ENCODE measurements at places on chromosomes 5 and 9. TPM values are rescaled to one million over a fixed set of nuclear protein-coding genes. Genes with fewer than 3 reads are reported as not detected.

Gene ADGRD2
- total RNA-seq, result not detected

DNA sequence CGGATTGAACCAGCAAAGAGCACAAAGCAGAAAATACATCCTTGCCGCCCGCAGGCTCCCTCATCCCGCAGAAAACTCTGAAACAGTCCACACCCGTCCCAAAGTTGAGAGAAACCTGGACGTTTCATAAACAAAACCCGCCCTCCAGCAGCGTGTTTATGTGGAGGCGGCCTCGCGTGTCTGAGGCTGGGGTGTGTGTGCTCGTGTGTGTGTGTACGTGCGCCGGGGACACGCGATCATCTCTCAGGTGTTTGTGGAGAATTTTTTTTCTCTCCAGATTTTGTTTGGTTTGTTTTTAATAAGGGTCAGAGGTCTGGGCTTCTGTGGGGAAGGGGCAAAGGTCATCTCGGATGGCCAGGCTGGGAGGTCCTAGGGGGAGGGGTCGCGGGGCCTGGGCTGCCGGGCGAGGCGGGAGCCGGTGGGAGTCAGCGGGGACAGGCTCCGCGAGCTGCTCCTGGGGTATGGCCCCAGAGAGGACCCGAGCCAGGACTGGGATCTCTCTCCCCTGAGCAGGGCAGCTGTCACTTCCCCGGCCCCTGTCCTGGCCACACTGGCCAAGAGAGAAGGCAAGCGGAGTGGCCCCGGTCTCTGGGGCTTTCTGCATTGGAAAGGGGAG, 206.4 kb downstream of the C9orf50 start:
- no peak for DNase-seq

DNA sequence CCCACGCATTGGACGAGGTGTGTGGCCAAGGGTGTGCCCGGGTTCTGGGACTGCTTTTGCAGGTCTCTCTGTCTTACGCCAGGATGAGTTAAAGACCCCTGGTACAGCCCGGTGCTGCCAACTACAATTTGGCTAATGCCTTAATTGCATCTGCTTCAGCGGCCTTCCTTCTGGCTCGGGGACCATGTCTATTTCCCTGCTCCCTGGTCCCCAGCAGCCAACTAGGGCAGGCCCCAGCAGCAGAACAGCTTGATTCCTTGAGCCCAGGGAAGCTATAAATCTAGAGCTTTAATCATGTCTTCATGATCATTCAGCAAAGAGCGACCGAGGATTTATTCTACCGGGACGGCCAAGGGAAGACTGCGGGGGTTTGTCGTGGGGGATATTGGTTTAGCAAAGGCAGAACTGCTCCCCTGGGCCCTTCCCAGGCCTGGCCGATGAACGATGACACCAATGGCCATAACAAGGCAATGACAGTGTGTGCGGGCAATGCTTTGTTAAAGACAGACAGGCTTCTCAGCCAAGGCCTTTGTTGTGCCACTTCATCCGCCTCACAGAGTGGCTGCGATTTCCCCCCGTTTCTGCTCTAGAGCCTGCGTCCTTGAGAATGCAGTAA, 51.4 kb downstream of the CFAP77 start:
- DNase-seq, result no peak

Gene RAI14
- 4.7 TPM for total RNA-seq

DNA sequence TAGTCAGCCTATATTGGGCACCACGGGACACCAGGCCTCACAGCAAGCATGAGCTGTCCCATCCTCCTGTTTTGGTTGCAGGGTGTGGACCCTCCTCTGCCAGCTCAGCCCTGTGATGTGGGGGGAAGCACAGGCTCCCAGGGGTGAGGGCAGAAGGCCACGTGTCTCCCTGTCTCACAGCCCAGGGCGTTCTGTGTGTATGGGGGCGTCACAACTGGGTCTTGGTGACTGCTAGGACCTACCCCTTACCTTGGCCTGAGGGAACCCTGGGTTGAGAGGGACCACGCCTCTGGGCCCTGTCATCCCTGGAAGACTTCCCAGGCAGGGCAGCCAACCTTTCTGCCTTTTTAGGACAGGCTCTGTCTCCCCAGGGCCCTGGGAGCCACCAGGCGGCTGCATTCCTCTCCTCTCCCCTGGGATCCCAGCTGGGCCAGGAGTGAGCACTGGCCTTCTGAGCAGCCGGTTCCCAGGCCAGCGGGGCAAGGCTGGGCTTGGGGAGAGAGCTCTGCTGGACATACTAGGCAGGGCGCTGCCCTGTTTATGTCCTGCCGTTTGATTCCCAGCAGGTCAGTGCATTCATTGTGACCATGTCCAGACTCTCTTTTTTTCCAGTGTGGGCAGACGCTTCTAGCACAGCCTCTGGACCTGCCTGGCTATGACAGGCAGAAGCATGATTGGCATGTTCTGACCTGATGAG, 97.4 kb downstream of the DAB2IP start:
- DNase-seq, result no peak

Gene OR1Q1
- not detected for total RNA-seq

GRCh38 chr5:173572431-173573125, 43.9 kb downstream of the BOD1 start:
- DNase-seq, result no peak

DNA sequence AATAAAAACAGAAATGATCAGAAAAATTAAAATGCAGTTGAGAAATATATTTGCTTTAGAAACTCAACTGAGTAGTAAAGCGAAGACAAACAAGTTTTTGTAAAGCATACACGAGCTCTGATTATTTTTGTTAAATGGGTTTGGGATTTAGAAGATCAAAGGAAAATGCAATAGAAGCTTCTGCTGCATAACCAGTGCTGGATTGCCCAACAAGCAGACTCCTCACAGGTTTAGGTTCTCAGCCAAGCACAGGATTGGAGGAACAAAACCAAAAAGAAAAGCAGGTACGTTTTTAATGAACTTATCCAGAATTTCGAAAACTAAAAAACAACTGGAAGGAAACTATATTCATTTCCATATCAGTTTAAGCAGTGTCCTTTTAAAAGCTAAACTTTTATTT, 423.8 kb downstream of the TMEM161B start:
- no peak for DNase-seq

Gene NXNL2
- not detected for total RNA-seq

GRCh38 chr5:103243665-103244064, 14.9 kb upstream of the MACIR start:
- no peak for DNase-seq

Gene NR5A1
- not detected for total RNA-seq

GRCh38 chr9:125884218-125884595, 137.0 kb downstream of the PBX3 start:
- DNase-seq, result no peak

DNA sequence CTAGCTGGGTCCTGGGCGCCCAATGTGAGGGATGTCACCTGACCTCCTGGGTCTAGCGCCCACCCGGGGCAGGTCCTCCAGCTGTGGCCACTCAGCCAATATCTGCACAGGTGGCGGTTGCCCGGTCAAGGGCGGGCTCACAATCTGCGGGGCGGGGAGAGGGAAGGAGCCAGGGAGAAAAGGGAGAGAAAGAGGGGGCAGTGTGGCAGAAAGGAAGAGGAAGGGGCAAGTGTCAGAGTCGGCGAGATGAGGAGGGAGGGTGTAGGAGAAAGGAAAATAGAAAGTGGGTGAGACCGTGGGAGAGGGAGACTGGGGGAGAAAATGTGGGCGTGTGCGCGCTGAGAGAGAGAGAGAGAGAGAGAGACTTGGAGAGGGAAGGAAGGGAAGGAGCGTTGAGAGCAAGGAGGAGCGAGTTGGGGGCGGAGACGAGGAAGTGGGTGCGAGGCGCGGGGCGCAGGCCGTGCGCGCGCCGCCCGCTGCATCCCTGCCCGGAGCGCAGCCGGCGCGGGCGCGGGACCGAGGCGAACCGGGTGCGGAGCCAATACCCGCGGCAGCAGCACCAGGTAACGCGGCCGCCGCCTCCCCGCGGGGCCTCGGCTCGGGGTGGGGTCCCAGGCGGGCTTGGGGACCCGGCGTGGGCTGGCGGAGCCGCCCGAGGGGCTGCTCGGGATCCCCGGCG, at the start of gene HRH2:
Gene HRH2 (plus strand): TSS at position 479 of the 679 bp plus-strand sequence. CDS start 25,163 bp downstream, outside the sequence.
- DNase-seq, result peak; percentile 58

Gene GABRA6
- total RNA-seq, result not detected

DNA sequence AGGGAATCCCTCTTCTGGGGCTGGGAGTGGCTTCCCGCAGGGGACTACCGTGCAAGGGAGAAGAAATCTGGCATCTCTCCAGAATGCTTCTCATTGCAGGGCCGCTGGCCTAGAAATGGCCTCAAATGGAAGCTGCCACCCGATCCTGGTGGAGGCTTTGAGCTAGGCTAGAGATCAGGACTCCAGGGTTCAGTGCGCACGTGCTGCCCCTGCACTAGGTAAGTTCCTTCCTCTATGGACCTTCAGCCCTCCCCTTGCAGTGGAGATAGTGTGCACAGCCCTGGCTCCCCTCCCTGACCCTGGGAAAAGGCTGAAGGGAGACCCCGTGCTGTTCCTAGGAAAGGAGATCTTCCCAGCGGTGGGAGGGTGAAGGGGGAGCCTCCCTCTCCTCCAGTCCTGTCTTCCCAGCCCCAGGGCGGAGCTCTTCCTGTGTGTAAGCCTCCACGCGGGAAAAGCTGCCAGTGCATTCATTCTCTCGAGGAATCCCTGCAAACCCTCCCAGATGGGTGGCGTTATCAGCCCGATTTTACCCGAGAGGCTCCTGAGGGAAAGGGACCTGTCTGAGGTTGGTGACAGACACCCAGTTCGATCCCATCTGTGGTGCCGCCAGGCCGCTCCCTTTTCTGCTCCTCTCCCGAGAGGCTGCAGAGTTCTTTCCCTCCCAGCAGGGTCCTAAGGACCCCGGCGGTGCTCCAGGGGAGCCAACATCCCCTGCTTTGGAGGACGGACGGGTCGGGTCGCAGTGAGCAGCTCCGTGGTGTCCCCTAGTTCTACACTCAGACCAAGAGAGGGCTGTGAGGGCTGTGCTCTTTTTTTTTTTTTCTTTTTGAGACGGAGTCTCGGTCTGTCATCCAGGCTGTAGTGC, 1.4 kb upstream of the CERCAM start:
- no peak for DNase-seq

DNA sequence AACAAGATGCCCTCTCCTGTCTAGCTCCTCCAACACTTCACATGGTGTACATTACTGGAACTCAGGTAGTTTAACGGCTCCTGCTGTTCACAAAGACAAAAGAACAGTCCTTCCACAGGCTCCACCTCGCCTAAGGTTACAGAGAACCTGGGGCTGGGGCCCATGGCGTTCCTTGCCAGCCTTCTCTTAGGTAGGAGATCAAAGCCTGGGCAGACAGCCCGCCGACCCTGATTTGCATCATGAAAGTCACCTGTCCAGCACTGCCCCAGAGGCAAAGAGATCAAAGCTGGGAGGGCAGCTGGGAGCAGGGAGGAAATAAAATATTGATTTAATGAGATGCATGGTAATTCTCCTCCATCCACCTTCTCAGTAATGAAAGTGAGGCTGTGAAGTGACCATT, 115.0 kb upstream of the SLIT3 start:
- DNase-seq, result no peak

DNA sequence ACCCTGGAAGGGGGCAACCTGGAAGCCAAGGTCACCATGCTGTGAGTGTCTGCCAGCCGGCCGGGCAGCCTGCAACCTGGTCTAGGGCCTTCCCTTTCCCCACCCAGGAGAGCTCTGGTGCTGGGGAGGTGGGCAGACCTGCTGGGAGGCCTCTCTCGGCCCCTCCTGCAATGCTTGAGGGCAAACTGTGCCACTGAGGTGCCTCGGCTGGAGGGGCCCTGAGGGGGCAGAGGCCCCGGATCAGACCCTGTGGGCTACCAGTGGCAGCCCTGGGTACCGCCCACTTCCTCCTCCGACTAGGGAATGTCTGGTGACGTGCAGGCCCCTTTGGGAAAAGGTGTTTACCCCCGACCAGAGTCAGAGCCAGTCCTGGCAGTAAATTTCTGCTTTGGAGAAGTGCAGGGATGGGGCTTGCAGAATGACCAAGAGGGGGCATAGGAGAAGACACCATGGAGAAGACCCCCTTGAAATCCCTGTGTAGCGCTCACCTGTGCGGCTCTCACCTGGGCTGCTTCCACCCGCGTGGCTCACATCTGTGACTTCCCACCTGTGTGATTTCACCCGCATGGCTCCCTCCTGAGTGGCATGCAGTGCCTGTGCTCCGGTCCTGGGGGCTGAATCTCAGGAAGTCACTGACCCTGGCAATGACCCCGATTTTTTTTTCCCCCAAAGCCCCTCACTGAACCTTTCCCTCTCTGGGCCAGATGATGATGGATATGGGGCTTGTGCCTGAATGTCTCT, 1.1 kb downstream of the LCN1 start:
- no peak for DNase-seq

- DNase-seq, result no peak
Measured at GRCh38 chr5:54619731-54620130, 102.2 kb downstream of the SNX18 start.

Gene OR1B1
- total RNA-seq, result not detected

GRCh38 chr5:132224716-132225115, 2.9 kb downstream of the P4HA2 start:
- peak; percentile 20 for DNase-seq

GRCh38 chr9:105076729-105077128, 148.8 kb upstream of the ABCA1 start:
- DNase-seq, result no peak

DNA sequence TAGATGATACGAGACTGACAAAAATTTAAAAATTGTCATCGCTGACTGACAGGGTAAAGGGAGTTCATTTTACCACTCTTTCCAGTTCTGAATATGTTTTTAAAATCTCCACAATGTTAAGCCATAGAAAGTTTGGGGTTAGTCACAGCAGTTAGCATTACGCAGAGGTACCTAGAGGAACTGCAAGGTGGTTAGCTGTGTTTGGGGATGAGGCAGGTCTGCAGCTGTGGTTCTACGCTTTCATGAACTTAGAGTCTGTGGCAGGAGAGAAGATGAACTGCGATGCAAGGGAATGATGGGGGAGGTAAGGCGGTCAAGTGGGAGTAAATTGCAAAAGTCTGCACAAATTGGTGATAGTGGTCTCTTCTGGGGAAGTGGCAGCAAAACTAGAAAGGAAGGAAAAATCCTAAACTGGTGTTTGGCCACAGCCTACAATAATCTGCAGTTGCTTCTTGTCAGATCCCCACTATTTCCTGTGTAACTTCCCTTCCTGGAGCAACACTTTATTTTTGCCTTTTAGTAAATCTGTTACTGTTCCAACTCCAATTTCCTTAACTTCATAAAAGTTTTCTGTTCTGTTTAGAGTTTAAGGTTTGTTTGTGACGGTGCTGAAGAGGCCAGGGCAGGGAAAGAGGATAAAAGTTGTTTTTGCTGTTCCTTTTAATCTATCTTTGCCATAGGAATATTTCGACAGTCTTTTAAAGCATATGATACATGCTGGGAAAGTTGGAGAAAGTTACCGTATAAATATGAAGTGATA, 38.6 kb upstream of the SNX2 start:
- no peak for DNase-seq

Gene NR4A3
- 7.8 TPM for total RNA-seq

- no peak for DNase-seq
Measured at GRCh38 chr5:144040615-144041305, 129.7 kb downstream of the YIPF5 start.

DNA sequence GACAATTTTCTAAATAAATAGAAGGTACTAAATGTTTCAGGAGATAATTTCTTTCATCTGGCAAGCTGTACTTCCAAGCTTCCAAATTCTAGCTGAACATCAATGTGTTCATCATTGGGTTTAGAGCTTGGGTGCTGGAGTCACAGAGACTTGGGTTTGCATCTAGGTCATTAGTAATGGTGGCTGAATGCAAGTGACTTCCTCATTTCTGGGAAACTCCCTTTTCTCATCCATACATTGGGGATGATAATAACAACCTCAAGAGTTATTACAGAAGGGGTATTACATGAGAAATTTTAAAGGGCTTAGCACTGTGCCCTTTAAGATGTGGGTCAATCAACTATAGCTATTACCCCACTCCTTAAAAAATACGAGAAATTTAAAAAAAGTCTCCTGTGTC, 41.1 kb upstream of the KLF4 start:
- DNase-seq, result no peak
